RCC 7860 (cell line): ENCODE measurements at places on chromosomes 6 and 20.

- DNase-seq: no peak
Measured at GRCh38 chr6:135796643-135797305, 54.7 kb upstream of the PDE7B start.

DNA sequence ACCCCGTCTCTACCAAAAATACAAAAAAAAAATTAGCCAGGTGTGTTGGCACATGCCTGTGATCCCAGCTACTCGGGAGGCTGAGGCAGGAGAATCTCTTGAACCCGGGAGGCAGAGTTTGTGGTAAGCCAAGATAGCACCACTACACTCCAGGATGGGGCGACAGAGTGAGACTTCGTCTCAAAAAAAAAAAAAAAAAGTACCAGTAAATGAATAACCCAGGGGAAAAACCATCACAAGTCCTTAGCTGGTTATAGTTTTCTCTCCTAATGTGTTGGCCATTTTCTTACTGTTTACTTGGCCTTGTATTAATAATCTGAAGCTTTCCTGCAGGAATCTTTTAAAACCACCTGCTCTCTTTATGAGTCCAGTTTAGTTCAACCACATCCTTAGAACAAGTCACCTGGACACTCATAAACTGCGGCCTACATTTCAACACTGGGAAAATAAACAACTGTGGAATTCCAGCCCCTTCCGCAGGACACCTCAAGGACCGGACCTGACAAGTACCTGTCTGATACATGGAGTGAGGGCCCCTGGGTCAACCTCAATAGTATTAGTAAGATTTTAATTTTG is 102.6 kb downstream of the ATP9A start:
- DNase-seq: no peak

- DNase-seq: no peak
Measured at GRCh38 chr6:117072134-117072533, 193.2 kb upstream of the VGLL2 start.

DNA sequence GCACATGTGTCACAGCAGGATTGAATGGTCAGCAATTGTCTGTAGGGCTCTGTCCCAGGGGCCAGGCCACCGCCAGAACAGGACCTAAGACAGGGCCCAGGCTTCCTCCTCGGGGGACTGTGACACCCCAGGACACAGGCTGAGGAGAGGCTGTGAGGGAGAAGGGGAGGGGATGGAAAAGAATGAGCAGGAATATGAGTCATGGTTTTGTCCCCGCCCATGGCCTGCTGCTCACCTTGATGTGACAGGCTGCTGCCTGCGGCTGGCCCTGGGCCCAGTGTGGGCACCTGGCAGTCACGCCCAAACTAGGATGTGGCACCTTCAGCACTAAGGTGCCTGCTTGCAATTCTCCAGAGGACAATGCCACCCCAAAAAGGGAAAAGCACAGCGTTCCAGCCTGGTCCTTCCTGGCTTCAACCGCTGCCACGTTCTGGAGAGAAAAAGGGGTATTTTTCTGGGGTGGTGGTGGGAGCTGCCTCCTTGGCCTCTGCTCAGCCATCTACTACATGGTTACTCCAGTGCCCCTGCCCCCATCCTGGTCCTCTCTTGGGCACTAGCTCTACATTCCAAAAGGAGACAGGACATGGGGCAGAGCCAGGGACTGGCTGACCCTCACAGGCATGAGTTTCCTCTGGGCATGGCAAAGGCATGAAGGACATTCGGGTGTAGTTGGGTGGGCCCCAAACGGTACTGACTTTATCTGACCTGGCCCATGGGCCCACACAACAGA is 93.4 kb downstream of the SLC22A23 start:
- DNase-seq: no peak

GRCh38 chr6:106974336-106974998 is at the start of gene CD24:
Gene CD24 (minus strand): TSS chr6:106974729. CDS start chr6:106974646, 83 bp downstream.
- peak; percentile 43 for DNase-seq

DNA sequence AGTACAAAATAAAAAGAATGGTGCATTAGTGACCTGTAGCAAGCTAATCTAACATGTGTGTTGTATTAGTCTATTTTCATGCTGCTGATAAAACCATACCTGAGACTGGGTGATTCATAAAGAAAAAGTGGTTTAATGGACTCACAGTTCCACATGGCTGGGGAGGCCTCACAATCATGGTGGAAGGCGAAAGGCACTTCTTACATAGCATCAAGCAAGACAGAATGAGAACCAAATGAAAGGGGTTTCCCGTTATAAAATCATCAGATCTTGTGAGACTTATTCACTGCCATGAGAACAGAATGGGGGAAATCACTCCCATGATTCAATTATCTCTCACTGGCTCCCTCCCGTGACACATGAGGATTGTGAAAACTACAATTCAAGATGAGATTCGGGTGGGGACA is 45.4 kb upstream of the AIG1 start:
- no peak for DNase-seq

GRCh38 chr6:159996087-159996622 is 27.3 kb downstream of the IGF2R start:
- no peak for DNase-seq

GRCh38 chr20:61601853-61602252 is 349.8 kb downstream of the CDH4 start:
- no peak for DNase-seq

- DNase-seq: peak; percentile 88
Measured at GRCh38 chr6:156427345-156427744, 349.8 kb upstream of the ARID1B start.

GRCh38 chr6:151021896-151022295 is 156.4 kb downstream of the MTHFD1L start:
- no peak for DNase-seq

DNA sequence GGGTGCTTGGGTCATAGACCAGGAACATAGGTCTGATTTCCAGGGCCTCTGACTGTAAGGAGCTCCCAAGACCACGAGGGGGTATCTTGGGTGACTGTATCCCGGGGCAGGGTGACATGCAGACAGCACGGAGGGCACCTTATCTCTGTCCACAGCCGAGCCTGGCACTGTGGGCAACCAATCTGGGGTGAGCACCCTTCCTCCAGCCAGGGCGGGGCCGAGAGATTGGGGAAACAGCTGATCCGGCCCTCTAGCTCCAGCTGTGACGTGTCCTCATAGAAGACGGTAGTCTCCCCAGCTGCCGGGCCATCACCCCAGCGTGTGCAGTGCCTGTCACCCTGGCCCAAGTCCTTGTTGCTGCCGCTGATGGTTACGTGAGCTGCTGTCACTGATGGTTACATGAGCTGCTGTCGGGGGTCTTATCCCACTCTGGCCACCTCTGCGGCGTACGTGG is 139.6 kb upstream of the RNF24 start:
- DNase-seq: no peak

- no peak for DNase-seq
Measured at GRCh38 chr6:53544217-53544469, 758 bp downstream of the GCLC start.

DNA sequence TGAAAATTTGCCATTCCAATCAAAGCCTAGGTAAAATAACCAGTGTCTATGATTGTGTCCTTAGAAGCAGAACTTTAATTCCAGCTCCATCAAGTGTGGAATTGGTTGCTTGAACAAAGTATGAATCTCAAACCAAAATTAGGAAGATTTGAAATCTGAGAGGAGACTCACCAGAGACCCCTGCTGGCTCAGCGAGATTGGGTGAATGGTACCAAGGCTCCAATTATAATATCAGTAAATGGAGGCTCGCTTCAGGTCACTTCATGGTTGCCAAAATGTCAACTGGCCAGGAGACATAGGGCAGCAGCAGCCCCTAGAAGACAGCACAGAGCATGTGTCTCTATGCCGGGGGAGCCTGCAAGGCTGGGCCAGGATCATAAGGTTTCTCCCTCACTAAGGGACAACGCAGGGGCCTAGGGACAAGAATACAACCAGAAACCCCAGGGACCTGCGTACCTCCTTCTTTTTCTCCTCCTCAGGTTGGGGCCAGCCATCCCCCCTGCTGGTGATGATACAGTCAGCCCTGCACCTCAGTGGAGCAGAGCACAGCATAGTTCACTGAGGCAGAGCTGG is 14.0 kb downstream of the RBL1 start:
- no peak for DNase-seq

DNA sequence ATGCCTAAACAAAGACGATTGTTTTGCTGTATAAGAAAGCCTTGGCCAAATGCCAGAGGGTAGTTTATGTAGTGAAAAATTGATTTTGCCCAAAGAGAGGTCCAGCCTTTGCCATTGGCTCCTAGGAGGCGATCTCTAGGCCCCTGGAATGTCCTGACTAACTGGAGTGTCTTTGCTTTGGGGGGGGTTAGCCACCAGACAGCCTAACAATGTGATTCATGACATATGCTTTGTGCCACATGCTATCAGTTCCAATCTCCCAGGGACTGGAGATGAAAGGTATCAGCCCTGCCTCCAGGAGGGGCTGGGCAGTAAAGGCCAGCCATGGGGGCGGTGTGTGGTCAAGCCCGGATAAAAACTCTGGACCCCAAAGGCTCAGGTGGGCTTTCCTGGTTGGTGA is 32.7 kb upstream of the TUBB2A start:
- no peak for DNase-seq

DNA sequence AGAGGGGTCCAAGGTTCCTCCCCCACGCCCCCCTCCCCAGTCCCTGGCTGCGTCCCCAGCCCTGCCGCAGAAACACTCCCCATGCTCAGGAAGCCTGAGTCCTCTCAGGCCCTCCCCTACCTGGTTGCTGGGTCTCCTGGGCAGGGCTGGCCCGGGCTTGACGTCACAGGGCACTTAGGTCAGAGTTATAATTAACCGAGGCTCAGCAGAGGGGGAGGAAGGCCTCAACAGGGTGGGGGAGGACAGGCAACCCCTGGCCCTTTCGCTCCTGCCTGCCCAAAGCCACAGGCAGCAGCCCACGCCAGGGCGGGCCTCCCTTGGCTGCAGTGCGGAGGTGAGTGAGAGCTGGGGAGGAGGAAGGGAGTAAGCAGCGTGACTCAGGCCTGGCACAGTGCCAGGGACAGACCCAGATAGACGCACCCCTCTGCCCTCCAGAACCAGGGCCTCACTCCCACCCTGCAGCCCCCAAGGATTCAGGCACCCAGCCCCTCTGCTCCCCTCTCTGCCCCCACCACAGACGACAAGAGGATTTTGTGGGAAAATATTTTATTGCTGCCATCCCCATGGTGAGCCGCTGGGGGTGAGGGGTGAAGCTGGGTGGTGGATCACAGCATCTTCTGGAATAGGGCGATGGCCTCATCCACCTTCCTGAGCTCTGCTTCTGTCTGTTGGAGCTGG is at the start of gene VWA7:
TSS of gene VWA7 (minus strand) at position 340 of the 678 bp plus-strand sequence. CDS start 549 bp downstream, outside the sequence.
- peak; percentile 91 for DNase-seq

DNA sequence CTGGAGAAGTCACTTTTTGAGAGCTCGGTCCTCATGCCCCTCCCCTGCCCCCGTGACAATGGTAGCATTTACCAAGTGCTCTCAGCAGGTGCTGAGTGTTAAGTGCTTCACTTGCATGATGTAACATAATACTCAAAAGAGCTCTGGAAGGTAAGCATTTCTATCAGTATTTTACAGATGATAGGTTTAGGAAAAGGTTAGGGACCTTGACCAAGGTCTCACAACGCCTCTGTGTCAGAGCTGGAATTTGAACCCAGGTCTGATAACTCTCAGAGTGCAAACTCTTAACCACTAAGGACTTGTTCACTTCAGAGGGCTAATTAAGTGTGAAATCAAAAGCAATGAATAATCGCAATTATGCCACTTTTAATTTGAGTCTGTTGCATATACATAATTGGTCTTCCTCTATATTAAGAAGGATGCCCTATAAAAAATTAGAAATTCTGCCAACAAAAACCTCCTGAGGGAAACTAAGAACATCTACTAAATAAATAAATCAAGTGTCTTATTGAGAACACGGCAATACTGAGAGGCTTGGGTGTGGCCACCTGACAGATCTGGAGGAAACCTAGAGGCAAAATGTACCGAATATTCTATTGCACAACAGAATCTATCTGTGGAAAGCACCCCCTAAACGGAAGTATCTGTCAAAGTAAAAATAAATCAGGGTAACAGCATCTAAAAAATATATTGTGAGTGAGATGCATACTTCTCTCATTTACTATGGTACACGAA is 109.8 kb downstream of the BACH2 start:
- no peak for DNase-seq

DNA sequence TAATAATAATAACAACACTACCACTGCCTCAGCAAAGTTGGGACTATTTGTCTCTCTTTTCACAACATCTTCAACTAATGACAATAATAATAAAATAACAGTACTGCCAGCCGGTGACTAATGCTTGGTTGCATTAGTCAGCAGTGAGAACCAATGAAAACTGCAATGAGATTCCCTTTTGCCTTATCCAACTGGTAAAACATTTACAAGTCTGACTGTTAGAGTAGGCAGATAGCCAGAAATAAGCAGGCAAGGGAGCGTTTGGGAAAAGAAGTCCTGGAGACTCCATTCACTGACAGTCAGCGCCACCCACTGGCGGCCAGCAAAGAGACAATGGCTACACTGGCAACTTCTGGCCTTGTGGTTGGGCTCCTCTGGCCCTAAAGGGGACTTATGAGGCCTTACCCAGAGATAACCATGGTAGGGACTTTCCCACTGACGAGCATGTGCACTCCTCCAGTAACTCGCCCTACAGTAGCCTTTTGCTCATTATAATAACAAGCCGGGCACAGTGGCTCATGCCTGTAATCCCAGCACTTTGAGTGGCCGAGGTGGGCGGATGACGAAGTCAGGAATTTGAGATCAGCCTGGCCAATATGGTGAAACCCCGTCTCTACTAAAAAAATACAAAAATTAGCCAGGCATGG is 3.4 kb upstream of the NSFL1C start:
- peak; percentile 99 for DNase-seq

- DNase-seq: no peak
Measured at GRCh38 chr6:104472021-104472901, 387.5 kb downstream of the HACE1 start.

DNA sequence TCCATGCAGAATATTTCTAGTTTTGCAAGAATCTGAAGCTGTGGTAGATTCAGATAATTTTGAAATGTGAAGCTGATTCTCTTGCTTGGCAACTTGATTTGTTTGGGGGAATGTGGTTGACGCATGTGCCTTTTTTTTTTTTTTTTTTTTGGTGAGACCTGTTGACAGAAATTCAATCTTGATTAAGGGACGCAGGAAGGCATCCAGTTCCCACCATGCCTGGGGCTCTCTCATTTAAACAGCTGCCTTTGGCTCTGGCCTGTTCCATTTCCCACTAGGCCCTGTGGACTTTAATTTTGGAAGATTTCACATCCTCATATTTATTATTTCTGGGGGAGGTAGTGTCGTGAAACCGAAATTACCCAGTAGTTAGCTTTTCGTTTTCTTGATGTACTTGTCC is 8.6 kb downstream of the TPX2 start:
- no peak for DNase-seq

DNA sequence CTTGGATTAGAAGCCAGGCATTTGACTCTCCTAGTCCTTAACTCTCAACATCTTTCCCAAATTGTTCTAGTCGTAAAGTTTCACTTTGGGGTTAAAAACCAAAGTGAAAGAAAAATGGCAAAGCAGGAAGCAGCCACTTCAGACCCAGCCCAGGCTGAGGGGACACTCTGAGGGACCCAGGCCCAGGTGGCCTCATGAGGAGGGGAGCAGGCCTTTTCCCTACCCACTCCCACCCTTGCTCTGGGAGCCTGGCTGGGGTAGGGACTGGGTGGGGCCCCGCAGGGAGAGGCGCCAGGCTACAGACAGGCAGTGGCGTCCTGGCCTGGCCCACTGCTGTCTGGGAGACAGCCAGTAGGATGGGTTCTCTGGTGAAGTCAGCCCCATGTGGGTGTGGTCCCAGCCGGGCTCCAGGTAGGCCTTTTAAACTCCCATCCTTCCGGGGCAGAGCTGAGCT is 68.7 kb upstream of the MYL9 start:
- no peak for DNase-seq
